ENCODE measurements at places on chromosomes 5 and 9. TPM values are rescaled to one million over a fixed set of nuclear protein-coding genes. Genes with fewer than 3 reads are reported as not detected.

GRCh38 chr9:88653406-88653805 lies 118.4 kb downstream of the NXNL2 start:
- no peak for DNase-seq

Gene IER5L
- total RNA-seq: 24.3 TPM

Gene IRX2
- total RNA-seq: not detected

Gene RASEF
- total RNA-seq: 0.08 TPM
